ENCODE measurements at places on chromosomes 6 and 20. TPM values are rescaled to one million over a fixed set of nuclear protein-coding genes. Genes with fewer than 3 reads are reported as not detected.

GRCh38 chr6:14728396-14729024, 517.4 kb upstream of the JARID2 start:
- no peak for DNase-seq

- no peak for DNase-seq
Observed at GRCh38 chr20:59665656-59666555, 61.6 kb downstream of the PHACTR3 start.

Gene TMC2
- total RNA-seq: not detected

DNA sequence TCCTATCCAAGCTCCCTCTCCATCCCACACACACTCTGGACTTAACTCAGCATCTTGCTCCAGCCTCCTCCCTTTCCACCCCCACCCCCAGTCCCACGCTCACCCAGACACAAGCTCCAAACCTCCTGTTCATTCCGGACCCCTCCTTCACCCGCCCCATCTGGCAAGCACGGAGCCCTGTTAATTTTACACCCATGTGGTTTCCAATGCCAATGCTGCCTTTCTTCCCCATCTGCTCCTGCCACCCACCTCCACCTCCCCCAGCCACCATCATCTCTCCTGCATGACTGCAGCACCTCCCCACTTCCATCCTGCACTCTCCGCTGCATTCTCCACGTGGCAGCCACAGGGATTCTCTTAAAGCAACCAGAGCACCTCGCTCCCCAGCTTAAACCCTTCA, 9.9 kb upstream of the CDK5RAP1 start:
- DNase-seq: no peak

DNA sequence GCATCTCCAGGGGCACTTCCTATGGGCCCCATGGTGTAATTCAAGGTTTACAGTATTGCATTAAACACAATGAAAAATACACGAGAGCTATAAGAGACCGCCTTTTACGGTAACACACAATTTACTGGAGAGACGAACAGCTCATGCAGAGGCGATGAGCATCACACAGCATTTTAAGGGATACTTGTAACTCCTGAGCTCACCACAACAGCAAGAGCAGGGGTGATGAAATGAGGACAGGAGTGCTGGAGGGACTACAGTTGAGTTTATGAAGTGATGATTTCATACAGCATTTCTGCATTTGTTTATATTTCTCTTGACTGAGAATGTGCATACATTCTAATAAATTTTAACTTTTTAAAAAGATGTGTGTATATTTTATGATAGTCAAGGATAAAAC, 113.9 kb downstream of the WDR27 start:
- DNase-seq: no peak

Gene MCCD1
- not detected for total RNA-seq

DNA sequence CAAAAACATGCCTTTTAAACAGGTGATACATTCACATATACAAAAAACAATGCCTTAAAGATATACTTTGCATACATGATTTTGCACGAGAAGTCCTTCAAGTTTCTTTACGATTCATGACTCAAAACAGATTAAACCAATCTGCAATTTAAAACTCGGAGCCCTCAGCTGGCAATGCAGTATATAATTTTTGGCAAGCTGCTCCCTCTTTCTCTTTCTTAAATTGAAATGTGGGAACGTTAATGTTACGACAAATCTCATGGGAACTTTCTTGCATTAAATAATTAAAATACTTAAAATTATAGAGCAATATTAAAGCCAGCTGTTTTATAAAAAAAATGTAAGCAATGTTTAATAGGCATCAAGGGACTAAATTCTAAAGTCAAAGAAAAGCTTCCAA, 334.6 kb downstream of the ESR1 start:
- DNase-seq: no peak

Gene KCNQ5
- total RNA-seq: 0.07 TPM

Gene NKAIN2
- total RNA-seq: not detected

DNA sequence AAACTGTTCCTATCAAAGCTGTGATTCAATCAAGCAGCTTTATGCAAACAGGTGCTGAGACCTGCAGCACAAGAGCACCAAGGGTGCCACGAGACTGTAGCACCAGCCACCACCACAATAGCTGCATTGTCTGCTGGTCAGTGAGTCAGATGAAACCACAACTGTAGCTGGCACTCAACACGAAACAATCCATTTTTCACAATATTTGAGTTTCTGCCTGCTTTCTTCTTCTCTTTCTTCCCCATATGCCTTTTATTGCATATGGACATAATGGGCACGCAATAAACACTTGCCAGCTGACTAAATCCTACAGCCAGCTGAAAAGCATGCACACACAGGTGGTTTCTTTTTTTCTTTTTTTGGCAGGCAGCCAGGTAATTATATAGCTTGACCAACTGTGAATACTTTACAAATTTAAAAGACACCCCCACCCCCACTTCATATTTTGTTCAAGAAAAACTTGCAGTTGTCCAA, 16.6 kb downstream of the SLC2A12 start:
- DNase-seq: no peak

All from Caco-2 (cell line).